ENCODE measurements at places on chromosomes 1 and 21.

- no peak for DNase-seq
These were observed 5.4 kb downstream of the KRTAP10-12 start for GRCh38 chr21:44702111-44702972.

DNA sequence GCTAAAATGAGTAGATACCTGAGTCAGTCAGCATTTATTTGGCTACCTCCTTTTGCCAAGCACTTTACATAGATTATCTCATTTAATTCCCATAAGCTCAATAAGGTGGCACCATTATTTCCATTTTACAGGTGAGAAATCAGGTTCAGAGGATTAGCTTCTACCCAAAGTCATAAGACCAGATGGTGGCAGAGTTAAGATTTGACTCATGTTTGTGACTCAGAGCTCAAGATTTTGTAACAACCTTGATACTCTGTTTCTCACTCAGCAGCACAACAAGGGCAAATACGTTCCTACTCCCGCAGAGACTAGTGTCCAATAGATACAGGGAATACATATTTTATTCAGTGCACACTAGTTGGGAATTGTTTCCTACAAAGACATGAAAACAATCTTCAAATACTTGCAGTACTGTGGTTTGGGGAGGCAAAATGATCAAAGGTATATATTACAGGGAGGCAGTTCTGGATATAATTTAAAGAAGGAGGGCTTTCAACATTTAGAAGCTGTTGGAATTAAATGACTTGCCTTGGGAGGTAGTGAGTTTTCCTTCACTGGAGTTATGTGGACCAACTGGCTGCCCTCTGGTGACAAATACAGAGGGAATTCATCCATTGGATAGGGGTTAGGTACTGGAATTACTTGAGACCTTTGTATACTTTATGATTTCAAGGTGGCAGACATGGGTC, 3.6 kb downstream of the LEPR start:
- DNase-seq: no peak

DNA sequence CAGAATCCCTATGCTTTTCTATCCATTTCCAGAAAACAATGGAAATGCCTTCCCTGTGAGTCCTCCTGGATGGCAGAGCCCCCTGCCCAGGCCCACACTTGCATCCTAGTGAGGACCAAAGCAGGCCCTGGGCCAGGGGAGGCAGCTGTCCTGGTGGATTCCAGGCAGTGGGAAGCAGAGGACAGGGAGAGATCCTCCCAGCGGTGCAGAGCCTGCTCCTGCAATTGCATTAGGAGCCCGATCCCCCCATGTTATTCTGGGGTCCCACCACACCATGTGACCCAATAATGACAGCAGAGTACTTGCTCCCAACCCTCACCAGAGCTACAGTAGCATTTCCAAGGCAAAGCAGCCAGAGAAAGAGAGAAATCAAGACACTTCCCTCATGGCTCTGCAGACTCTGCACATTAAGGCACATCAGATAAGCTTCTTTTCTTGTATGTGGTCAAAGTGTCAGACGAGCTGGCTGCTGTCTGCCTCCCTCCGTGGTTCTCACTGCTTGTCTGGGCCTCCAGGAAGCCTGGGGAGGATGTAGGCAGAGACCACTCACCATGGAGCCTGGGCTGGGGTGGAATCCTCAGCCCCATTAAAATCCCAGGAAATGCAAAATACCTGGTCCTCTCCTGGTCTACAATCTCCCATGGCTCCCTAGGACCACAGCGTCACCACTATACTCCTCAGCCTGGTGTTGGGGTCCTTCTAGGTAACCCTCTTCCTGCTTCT, 54.9 kb upstream of the RUNX3 start:
- DNase-seq: no peak

DNA sequence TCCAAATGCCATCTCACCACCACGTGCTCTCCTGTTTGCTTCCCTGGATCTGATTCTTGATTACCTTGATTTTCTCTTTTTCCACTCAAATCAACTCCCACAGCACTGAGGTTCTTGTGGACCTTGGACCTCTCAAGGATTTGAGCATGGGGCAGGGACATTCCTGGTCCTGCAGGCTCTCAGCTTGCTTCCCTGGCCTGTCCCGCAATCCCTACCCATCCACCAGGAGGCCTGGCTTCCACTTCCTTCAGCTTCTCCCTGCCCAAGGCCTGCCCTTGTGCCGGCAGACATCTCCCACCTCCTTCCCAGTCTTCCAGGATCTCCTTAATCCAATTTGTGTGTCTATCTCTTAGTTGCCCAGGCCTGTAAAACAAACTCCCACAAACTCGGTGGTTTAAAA, 21.6 kb downstream of the PLA2G2A start:
- no peak for DNase-seq

DNA sequence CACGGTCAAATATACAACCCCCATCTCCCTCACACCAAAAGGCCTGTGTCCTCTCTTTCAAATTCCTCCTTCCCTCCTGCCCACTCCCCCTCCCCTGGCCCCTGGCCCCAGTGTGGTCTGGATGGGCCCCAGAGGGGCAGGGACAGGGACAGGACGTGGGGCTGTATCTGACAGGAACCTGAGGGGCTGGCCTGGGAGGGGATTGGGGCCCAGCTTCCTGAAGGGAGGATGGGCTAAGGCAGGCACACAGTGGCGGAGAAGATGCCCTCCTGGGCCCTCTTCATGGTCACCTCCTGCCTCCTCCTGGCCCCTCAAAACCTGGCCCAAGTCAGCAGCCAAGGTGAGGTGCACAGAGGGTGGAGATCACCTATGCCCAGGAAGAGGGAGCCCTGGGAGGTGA, at the start of gene MPL:
Gene MPL (plus strand): TSS at position 231 of the 400 bp plus-strand sequence. CDS start 31 bp downstream, at position 262.
- DNase-seq: no peak

DNA sequence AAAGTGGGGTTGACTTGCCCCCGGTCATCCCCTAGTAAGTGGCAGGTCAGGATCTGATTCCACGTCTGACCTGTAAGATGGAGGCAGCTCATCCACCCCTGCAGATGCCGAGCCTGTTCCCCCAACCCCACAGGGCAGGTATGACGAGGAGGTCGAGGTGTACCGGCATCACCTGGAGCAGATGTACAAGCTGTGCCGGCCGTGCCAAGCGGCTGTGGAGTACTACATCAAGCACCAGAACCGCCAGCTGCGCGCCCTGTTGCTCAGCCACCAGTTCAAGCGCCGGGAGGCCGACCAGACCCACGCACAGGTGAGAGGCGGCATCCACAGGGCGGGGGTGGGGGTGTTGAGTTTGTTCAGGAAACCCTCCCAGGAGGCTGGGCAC, 9.6 kb downstream of the TMEM201 start:
- no peak for DNase-seq

DNA sequence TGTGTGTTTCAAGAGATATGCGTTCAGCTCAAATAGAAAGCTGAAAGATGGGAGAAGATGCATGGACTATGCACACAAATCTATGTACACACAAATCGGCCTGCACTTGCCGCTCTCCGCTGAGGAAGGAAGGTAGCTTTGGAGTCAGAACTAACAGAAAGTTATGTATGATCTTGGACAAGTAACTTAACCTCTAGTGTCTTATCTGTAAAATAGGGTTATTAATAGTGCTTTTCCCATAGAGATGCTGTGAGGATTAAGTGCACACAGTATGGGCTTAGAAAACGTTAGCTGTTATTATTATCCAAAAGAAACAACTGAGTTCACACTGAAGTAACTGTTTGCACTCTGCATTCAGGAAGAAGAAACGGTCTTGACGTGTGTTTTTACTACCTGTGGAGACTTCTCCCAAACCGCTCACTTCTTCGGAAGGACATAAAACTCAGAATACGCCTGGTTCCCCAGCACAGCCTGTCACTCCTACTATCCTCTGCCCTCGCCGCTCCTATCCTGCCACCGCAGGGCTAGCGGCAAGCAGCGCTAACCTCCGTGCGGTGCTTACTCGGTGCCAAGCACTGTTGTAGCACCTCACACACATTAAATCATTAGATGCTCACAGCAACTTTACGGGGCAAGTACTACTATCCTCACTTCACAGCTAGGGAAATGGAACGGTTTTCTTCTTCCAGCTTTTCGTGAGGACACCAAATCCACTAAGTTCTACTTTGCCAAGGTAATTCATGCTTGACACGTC, 1.3 kb downstream of the TGFBR3 start:
- no peak for DNase-seq

- no peak for DNase-seq
These were observed 54.7 kb downstream of the SLC66A1 start for GRCh38 chr1:19366599-19367536.

DNA sequence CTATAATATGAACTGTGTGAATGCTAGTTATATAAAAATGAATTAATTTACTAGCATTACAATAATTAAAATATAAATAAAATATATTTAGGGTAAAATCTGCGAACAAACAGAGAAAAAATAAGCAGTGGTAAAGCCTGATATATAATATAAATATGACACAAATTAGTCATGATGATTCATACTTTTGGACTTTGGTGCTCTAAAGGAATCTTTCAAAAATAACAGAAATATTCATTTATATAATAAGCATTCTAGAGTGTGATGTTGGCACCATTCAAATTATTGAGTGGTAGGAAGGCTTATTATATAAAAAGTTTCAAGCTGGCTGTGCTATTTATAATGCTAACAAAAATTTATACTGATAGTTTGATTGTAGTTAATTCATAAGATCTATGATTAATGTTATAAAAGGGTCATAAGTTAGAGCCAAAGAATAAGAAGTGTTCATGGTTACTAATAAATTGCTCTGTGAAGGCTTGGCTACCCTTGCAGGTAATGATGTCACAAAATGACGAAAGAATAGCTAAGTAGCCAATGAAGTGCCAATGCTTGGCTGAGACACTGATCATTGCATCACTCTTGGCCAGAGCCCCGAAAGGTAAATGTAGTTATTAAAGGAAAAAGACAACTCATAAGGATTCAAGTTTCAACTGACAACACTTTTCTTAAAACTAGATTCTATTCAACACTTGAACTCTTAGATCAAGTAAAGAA, 108.7 kb downstream of the USH2A start:
- DNase-seq: no peak

GRCh38 chr21:45176141-45176540, 101.8 kb downstream of the ADARB1 start:
- no peak for DNase-seq

DNA sequence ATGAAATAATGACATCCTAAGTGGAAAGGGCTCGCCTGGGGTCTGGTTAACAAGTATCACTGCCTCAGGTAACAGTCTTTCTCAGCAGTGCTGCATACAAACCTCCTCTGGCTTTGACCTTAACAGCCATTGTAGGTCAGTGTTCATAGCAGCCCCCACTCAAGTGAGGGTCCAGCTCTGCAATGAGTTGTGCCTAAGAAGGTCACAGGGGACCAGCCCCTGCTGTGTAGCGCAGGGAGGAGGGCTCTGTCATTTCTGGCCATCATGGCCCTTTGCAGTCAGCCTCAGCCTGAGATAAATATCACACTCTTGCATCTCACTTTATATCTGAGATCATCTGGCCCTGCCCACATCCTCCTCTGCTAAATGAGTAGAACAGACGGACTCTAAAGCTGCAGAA, 18.1 kb upstream of the MYSM1 start:
- no peak for DNase-seq

- DNase-seq: no peak
These were observed 61.5 kb downstream of the DIPK1A start for GRCh38 chr1:92899780-92900179.

DNA sequence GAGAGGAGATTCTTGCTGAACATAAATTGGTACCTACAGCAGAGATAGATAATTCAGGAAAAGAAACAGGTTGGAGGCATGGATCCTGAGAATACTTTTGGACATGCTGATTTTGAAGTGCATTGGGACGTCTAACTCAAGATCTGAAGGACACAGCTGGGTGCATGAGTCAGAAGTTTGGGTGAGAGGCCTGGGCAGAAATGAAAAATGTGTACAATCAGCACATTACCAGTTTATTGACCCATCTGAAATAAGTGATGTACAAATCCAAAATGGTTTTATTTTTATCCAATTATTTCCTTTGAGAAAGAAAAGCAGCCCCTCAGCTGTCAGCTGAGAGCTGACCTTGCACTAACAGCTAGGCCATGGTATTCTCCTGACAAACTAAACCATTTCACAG, 975.2 kb upstream of the B3GALT2 start:
- no peak for DNase-seq

DNA sequence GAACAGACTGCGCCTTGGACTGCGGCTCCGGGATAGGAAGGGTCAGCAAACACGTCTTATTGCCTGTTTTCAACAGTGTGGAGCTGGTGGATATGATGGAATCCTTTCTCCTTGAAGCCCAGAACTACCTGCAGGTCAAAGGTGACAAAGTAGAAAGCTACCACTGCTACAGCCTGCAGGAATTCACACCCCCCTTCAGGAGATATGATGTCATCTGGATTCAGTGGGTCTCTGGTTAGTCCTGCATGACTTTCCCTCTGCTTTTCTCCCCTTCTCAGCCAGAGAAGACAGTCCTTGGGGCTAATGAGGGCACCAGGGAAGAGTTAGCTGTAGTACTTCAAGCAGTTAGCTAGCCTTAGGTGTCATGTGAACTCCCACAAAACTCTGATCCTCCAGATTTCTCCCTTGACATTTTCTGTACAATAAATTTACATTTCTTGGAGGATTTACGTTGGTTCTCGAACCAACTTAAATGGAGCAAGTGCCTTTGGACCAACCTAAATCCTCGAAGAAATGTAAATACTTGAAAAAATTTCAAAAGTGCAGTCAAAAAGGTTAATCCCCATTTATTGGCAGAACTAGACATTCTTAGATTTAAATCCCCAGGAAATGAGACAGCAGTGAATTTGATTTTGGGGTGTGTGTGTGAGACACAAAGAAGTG, 20.9 kb downstream of the NTMT2 start:
- no peak for DNase-seq

DNA sequence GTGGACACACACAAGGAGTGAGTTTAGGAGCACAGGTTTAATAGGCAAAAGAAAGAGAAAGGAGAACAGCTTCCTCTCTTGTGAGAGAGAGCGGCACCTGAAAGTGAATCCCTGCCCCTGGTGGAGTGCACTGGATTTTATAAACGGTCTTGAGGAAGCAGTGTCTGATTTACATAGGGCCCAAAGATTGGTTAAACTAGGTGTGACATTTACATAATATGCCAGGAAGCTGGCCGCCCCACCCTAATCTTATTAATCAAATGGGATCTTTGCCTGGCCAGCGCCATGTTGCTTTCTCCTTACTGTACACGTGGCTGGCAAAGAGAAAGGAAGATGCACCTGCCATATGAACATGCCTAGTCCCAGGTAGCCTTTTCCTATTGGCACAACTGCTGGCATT, 38.7 kb downstream of the CFH start:
- no peak for DNase-seq

DNA sequence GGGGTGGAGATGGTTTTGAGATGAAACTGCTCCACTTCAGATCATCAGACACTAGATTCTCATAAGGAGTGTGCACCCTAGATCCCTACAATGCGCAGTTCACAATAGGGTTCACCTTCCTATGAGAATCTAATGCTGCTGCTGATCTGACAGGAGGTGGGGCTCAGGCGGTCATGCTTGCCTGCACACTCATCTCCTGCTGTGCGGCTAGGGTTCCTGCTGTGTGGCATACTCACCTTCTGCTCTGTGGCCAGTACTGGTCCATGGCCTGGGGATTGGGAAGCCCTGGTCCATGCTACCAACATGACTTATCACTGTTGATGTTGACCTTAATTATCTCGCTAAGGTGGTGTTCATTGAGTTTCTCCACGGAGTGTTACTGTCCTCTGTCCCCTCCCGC, 144.5 kb downstream of the NAV1 start:
- DNase-seq: no peak
